Left lobe of liver (tissue), 2 donors: ENCODE measurements at places on chromosomes 6 and 20. TPM values are rescaled to one million over a fixed set of nuclear protein-coding genes. Genes with fewer than 3 reads are reported as not detected.

Gene CD24
- total RNA-seq: 12.0 TPM

Gene FAM209A
- not detected for total RNA-seq

Gene MUC22
- not detected for total RNA-seq

Gene MYCT1
- total RNA-seq: 3.3 TPM

Gene PPP1R3G
- total RNA-seq: 0.40 TPM

Gene OR2H2
- total RNA-seq: not detected

Gene COL9A3
- 4.0 TPM for total RNA-seq

Gene MDC1
- 13.7 TPM for total RNA-seq

Gene SYCP2
- 0.35 TPM for total RNA-seq

Gene CENPW
- 1.6 TPM for total RNA-seq

Gene ZNF391
- total RNA-seq: 0.10 TPM

Gene ADGB
- total RNA-seq: not detected

Gene NR2E1
- total RNA-seq: not detected

Gene EMILIN3
- 0.30 TPM for total RNA-seq

Gene WFDC12
- total RNA-seq: not detected

Gene EPB41L2
- 18.7 TPM for total RNA-seq

Gene GSTA2
- 45.2 TPM for total RNA-seq

Gene ID4
- 0.70 TPM for total RNA-seq

Gene RFX6
- total RNA-seq: not detected

Gene NMBR
- not detected for total RNA-seq

Gene SMPDL3A
- total RNA-seq: 29.3 TPM
